ENCODE measurements at places on chromosomes 12 and 14.

DNA sequence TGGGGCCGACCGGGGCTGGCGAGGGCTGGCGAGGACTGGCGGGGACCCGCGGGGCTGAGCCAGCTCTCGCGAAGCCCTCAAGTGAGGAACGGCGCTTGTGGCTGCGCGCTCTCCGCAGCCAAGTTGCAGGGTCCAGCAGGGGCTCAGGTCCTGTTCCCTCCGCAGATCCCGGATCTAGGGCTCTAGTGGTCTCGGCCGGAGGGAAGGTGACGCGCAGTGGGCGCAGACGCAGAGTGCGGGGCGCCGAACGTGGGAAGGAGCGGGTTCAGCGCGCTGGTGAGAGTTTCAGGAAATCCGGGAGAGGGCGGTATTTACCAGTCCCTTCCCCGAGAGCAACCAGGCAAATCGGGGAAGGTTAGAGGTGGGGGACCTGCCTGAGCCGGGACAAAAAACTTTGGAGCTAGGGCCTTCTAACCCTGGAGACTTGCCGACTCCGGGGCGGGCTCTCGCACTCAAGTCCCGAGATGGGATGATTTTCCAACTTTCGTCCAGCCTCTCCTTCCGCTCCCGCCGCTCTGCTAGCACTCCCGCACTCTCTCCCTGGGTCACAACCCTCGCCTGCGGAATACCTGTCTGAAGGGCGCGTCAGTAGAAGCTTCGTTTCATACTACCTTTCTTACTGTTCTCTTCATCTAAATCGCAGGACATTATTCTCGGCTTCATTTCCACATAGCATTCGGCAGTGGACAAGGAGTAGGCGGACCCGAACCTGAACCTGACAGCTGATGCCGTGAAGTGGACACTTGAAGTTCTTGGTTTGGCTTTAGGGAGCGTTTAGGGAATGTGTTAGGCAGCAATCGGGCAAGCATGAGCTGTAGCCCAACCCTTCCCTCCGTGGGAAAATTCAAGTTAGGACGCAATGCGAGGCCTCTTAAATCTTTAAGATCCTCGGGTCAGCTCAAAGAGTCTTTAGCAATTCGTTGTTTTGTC is 13.6 kb upstream of the PAX9 start:
- DNase-seq = no peak

DNA sequence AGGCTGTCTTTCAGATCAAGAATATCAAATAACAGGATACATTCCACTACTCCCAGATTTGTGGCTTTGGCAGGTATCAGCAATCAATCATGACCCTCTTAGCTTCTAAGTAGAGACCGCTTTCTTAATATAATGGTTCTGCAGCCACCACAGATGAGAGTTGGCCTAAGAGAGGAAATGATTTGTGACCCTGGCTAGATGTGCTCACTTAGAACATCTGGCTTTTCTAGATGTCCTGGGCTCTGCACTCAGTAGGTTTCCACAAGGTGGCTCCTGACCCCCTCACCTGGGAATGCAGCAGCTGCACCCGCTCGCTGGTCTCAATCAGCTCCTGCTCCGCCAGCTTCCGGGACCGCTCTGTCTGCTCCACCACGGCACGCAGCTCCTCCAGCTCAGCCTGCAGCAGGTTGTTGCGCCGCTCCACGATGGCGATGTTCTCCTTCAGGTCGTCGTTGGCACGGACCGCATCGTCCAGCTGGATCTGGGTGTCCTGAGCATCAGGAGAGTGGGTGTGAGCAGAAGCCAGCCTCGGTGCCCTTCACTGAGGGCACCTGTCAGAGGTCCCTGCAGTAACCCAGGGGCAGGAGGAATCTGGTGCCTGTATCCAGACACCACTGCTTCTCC is 8.9 kb downstream of the CMTM5 start:
- DNase-seq = no peak

DNA sequence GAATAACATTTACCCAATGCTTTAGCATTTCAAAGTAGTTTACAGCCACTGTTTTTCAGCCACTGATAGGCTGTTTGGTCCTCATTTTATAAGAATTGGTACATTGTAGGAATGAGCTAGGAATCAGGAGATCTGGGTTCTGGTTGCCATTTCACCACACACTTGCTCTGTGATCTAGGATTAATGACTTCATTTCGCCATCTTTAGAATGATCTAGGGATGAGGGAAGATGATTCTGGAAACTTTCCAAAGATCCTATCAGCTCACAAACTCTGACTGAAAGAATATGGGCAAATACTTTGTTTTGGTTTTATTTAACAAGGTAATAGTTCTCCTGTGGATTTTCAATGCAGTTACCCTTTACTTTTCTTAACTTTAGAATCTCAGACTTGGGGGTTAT is 155.0 kb downstream of the GCH1 start:
- DNase-seq = no peak

DNA sequence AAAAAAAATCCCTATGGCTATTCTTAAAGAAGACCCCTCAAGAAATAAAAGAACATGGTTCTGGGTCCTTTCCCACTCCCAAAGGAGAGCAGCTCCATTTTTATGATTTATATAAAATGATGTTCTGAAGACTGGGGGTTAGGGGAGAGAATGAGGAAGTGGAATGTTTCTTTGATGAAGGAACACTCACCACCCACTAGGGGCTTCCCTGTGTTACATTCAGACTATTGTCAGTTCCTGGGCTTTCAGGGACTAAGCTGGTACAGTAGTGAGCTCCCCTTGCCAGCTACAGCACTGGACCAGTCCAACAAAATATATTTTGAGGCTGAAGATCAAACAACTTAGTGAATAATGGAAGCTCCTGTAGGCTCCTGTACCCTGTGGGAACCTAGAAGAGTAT is 98.9 kb downstream of the HMGA2 start:
- DNase-seq = no peak

DNA sequence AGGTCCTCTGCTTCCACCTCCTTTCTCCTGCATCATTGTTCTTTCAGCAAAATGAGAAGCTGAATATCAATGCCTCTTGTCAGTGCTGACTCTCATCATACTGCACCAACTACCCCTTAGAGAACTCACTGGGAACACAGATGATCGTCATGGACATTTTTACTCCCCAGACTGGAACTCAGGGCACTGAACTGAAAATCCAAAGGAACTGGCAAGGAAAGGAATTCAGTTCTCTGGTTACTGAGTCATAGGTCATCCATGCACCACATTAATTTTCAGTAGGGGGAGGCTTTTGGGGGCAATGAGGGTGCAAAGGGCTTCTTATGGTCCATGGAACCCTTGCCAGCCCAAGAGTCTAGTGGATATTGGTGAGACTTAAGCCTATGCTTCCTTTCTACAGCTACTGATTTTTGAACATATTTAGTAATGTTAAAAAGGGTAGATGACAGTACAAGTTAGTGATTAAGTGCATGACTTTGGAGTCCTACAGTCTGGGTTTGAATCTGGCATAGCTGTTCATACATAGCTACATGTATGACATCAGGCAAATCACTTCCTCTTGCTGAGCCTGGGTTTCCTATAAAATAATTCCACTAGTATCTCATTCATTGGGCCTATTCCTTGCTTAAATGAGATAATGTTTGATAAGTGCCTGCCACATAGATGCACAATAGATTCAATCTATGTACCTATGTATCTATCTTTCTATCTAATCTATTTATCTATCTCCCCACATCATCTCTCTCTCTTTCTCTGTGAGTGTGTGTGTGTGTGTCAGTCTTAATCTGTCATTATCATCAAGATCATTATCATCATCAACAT is 29.2 kb downstream of the BBS10 start:
- no peak for DNase-seq

- DNase-seq = no peak
Observed at GRCh38 chr12:53997204-53998109, 2.5 kb upstream of the HOXC9 start.

GRCh38 chr12:3454780-3455179 is 36.2 kb upstream of the PRMT8 start:
- DNase-seq = no peak

- DNase-seq = no peak
Observed at GRCh38 chr12:111788178-111788654, 21.5 kb downstream of the ALDH2 start.

DNA sequence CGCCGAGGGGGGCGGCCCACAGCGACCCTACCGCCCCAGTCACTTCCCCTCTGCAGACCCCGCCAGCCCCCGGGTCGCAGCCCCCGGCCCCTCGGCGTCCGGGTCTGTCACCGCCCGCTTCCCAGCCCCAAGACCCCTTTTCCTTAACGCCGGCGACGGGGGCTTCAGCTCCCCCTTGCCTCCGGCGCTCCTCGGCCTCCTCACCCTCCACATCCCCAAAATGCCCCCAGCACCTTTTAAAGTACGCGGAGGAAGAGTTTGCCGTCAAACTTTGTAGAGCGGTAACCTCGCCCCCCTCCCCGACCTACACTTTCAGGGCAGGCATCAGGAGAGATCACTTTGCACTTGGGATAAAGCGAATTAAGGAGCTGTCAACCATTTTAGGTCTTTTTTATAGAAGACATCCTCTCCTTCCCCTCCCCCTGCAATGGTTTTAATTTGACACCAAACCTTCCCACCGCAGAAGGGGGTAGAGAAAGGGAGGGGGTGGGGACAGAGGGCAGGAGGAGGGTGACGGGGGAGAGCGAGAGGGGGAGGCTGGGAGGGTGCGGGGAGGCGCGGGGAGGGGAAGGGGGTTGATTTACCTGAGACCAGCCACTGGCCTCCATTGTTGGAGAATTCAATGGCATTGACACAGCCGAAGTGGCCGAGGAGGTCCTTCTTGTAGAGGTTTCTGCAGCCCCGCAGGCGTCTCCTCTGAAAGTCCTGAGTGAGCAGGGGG is 578 bp downstream of the DCAF5 start:
- DNase-seq = peak; percentile 18

DNA sequence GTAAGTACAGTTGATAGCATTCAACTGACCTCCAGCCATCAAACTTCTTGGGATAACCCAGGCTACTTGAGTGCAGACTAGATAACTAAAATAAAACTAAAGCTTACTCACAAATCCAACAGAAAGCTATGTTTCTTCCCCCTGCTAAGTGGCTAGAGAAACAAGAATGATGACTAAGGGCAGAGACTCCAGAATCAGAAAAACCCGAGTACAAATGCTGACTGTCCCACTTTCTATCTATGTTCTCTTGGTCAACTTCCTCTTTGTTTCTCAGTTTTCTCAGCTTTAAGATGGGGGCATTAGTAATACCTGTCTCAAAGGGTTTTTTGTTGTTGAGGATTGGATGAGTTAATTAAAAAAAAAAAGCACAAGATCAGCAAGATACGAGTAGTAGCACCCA is 6.1 kb upstream of the NUAK1 start:
- no peak for DNase-seq

DNA sequence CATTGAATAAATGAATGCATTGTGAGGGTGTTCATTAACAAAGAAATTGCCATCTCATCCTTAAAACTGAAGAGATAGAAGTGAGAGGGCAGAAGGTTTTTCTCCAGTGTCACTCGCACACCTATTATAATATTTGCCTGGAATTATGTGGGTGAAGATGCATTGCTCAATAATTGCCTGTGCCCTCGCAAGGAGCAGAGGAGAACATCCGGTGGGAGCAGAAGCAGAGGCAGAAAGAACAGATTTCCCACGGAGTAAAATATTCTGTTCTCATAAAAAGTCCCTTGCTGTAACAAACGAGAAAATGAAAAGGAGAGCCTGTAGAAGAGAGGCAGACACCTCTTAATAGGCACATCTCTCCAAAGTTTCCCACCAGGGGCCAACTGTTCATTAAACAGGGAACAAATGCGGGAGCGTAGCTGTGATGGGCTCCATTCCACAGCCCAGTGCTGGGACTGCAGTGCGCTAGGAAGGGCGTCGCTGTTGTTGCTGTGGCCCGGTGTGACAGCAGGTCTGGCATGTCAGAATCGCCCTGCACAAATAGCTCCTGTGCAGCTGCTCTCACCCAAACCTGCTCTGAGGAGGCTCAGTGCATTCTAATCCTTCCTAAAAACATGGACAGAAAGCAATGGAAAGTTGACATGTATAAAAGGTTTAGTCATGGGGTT is 359.8 kb downstream of the APAF1 start:
- no peak for DNase-seq

GRCh38 chr12:64825143-64826021 is 935 bp downstream of the TBC1D30 start:
- DNase-seq = no peak

DNA sequence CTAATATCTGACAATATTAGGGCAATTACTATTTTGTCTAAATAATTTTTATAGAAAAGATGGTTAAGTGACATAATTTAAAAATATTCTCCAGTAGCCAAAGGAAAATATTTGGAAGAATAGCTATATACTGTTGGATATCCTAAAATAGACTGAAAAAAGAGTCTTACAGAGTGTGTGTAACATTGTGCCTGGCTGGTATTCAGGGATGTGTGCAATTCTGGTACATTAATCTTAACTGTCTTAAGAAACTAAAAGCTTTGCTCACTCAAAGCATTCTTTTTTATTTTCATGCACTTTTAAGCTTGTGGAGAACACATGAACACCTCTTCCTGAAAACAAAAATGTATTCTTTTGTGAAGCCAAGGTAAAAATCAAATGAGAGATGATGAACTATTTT is 10.1 kb upstream of the NR2C1 start:
- DNase-seq = no peak

DNA sequence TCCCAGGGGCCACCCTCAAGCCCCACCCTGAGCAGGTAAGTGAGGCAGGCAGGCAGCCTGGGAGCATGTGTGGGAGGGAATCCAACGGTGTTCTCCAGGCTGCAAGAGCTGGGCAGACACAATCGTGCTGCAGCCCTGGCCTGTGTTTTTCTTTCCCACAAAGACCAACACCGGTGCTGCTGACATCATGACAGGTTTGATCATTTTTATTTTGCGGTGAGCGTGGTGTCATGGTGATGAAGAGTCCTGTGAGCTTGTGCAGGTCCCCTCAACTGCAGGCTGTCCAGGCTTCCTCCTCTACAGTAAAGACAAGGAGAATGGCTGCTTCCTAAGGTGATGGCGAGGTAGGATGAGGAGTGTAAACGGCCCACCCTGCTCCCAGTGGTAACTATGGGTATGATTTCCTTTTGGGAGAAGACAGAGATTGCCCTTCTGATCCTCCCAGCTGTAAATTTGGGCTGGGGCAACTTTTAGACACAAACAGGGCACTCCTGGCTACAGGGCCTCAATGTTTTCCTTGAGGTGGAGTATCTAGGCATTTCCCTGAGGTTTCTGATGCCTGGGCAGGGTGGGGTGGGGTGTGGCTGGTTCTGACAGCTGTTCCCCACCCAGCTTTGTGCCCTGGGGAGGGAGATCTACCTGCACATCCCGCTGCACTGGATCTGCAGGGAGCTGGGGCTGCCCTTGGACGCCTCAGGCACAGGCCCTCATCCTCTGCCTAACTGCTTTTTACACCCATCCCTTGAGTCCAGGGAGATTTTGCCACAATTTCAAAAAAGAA is 109.1 kb downstream of the VCPKMT start:
- no peak for DNase-seq

DNA sequence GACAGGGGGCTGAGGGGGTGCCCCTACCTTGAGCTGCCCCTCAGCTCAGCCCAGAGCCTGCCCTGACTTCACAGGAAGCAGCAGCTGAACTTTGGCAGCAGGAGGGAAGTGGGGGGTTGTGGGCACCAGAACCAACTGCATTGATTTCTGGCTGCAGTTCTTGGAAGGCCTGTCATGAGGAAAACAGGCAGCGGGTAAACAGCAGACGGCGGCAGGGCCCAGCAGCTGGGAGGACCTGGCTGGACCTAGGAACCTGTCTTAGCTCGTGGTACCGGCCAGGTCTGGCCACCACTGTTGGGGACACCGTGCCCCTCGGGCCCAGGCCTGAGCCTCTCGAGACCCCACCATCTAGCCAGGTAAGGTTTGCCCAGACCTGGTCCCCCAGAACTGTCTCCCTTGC is 154.2 kb upstream of the MYL2 start:
- DNase-seq = no peak

Data from GM19239 (cell line).